Spinal cord (tissue), 10 donors: ENCODE measurements at places on chromosomes 1 and 21. TPM values are rescaled to one million over a fixed set of nuclear protein-coding genes. Genes with fewer than 3 reads are reported as not detected.

THEM5 gene
- 1.8 TPM for polyA plus RNA-seq

CLEC20A gene
- polyA plus RNA-seq = not detected

SGIP1 gene
- 53.6 TPM for polyA plus RNA-seq

PTAFR gene
- polyA plus RNA-seq = 6.8 TPM

NR1I3 gene
- polyA plus RNA-seq = 4.2 TPM
